HFFc6 (cell line): ENCODE measurements at places on chromosomes 11 and 22.

GRCh38 chr11:86477495-86478155 lies 102.9 kb downstream of the CCDC81 start:
- H3K27me3 ChIP-seq = no peaks in the 10 kb centered on the region; the same call in 1 of the 2 replicates
- peaks cover 67% of the 10 kb centered on the region for H3K4me1 ChIP-seq
- H3K4me3 ChIP-seq = 0 out of 2 replicates have a peak overlapping the region, but pooled peaks have one; percentile 15
- DNase-seq = peak; percentile 39
- H3K36me3 ChIP-seq = peaks cover 4% of the 10 kb centered on the region; the same call in 1 of the 2 replicates
- peak overlapping the region; percentile 19; the same call in 1 of the 2 replicates for H3K27ac ChIP-seq

GRCh38 chr22:37427135-37427710 lies at the start of gene ELFN2:
ELFN2 (minus strand) TSS chr22:37427479; CDS start chr22:37375534, 51,945 bp downstream.
- H3K4me1 ChIP-seq = peaks cover 42% of the 10 kb centered on the region
- H3K36me3 ChIP-seq = no peaks in the 10 kb centered on the region
- no peak within 1 kb of the TSS for H3K27ac ChIP-seq
- no peak for DNase-seq

GRCh38 chr11:44338026-44338425 lies 28.1 kb upstream of the ALX4 start:
- H3K4me1 ChIP-seq = no peaks in the 10 kb centered on the region
- H3K4me3 ChIP-seq = no peak overlapping the region
- no peak overlapping the region for H3K27ac ChIP-seq
- peaks cover 62% of the 10 kb centered on the region for H3K27me3 ChIP-seq
- no peaks in the 10 kb centered on the region for H3K36me3 ChIP-seq

DNA sequence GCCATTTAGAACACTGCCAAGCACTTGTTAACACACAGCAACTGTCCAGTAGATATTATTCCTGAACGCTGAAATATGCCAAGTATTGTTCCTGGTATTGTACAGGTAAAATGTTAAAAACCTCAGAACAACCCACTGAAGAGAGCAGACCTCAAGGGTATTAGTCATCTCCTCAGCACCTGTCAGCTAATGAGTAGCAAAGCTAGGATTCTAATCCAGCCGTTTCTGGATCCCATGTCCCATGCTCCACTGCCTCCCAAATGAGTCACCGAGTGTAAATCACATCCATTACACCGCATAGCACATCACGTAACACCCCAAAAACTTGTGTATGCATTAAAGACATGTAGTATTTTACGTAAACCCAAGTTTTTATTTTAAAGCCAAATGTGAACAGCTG lies 705.4 kb upstream of the TENM4 start:
- H3K27ac ChIP-seq = no peak overlapping the region
- H3K4me1 ChIP-seq = no peaks in the 10 kb centered on the region
- no peak overlapping the region for H3K4me3 ChIP-seq
- no peaks in the 10 kb centered on the region; the same call in 1 of the 2 replicates for H3K27me3 ChIP-seq

GRCh38 chr22:45510376-45511232 lies 7.9 kb downstream of the FBLN1 start:
- peak overlapping the region; percentile 90 for H3K27ac ChIP-seq
- DNase-seq = no peak
- peak overlapping the region; percentile 42; the same call in 1 of the 2 replicates for H3K4me3 ChIP-seq
- no peaks in the 10 kb centered on the region; the same call in 1 of the 2 replicates for H3K27me3 ChIP-seq
- H3K4me1 ChIP-seq = peaks cover 77% of the 10 kb centered on the region

DNA sequence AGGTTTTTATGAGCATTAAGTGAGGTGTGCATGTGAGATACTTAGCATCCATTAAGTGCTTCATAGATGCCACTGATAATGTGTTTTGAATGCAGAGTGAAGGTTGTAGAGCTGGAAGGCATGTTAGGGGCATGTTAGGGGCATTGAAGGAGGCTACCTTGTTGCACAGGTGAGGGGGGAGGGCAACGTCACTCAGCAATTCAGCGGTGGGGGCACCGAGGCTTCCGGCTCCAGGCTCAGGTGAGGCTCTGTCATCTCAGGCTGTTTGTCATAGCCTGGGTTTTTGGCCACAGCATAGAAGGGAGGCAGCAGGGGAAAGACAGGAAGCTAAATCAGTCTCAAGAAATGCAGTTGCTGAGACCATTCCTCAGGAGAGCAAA lies 299.0 kb downstream of the NTM start:
- no peak overlapping the region for H3K27ac ChIP-seq
- peaks cover 58% of the 10 kb centered on the region for H3K4me1 ChIP-seq
- H3K4me3 ChIP-seq = no peak overlapping the region
- DNase-seq = no peak
- H3K27me3 ChIP-seq = peaks cover 1% of the 10 kb centered on the region; the same call in 1 of the 2 replicates

GRCh38 chr22:43377896-43378704 lies 33.7 kb upstream of the MPPED1 start:
- peaks cover 44% of the 10 kb centered on the region for H3K27me3 ChIP-seq
- no peak for DNase-seq
- H3K36me3 ChIP-seq = peaks cover 7% of the 10 kb centered on the region; the same call in 1 of the 2 replicates
